ENCODE measurements at places on chromosomes 4 and X.

GRCh38 chrX:49829016-49829415, at the start of gene PAGE4:
PAGE4 (plus strand) TSS chrX:49829303; CDS start chrX:49830429, 1,126 bp downstream.
- no peak for DNase-seq

GRCh38 chrX:115561605-115562479, 868 bp downstream of the PLS3 start:
- DNase-seq: no peak

GRCh38 chr4:8837181-8837841, 34.3 kb downstream of the HMX1 start:
- no peak for DNase-seq

DNA sequence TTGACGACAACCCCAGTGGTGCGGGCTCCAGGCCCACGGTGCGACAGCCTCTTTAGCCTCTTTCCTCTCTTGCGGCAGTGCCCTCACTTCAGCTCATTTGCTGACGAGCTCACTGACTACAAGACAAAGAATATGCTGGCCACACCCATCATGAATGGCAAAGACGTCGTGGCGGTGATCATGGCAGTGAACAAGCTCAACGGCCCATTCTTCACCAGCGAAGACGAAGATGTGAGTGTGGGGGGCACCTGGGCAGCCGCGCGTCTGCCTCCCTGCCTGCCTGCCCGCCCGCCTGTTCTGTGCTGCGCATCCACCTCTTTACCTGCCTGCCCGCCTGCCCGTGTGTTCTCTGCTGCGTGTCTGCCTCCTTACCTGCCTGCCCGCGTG, 9.2 kb downstream of the PDE6B start:
- no peak for DNase-seq

- no peak for DNase-seq
Observed at GRCh38 chr4:20724915-20725314, 24.7 kb downstream of the PACRGL start.

GRCh38 chrX:153469811-153470410, 465 bp downstream of the HAUS7 start:
- DNase-seq: no peak

DNA sequence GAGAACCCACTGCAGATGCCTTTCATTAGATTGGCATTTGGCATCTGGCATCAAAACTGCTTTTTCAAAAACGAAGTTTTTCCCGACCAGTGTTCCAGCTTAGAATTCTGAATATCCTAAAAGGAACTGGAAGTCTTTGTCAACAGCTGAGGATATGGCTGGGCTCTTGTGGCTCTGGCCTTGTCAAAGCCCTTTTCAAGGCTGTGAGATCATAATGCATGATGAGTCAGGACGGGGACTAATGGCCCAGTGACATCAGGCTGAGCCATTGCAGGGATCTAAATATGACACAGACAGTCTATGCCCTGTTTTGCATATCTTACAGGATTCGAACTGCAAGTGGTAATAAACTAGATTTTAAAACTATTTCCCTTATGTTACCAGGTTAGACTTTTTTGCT, 306.4 kb downstream of the PTTG2 start:
- no peak for DNase-seq

- DNase-seq: no peak
Observed at GRCh38 chr4:152953514-152953913, 17.4 kb downstream of the FHDC1 start.

GRCh38 chr4:115331241-115331640, 217.8 kb upstream of the NDST4 start:
- DNase-seq: no peak

GRCh38 chrX:44432641-44433040, 89.2 kb upstream of the EFHC2 start:
- DNase-seq: no peak
